ENCODE measurements at places on chromosomes 11 and 22.

DNA sequence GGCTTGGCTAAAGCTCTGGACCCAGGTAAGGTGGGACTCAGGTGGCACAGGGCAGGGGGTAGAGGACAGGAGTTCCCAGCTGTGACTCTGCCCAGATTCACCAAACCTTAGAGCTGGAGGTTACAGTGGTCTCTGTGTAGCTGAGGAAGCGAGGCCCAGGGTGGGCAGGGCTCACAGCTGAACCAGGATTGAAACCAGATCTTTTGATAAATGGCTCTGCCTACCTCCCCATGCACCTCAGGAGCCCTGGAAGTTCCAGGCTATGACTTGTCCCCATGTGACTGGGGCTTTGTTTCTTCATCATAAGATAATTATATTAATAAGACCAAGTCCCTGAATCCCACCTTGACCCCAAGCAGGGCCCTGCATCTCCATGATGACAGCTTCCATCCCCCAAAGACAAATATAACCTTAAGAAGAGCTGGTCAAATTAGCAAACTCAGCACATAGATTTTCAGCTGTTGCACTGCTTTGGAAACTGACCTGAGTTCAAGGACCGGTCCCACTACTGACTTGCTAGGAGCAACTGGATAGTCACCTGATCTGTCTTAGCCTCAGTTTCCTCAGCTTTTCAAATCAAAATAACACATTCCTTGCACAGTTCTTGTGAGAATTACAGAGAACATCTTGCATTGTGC is 21.3 kb upstream of the TSKU start:
- DNase-seq, result no peak

DNA sequence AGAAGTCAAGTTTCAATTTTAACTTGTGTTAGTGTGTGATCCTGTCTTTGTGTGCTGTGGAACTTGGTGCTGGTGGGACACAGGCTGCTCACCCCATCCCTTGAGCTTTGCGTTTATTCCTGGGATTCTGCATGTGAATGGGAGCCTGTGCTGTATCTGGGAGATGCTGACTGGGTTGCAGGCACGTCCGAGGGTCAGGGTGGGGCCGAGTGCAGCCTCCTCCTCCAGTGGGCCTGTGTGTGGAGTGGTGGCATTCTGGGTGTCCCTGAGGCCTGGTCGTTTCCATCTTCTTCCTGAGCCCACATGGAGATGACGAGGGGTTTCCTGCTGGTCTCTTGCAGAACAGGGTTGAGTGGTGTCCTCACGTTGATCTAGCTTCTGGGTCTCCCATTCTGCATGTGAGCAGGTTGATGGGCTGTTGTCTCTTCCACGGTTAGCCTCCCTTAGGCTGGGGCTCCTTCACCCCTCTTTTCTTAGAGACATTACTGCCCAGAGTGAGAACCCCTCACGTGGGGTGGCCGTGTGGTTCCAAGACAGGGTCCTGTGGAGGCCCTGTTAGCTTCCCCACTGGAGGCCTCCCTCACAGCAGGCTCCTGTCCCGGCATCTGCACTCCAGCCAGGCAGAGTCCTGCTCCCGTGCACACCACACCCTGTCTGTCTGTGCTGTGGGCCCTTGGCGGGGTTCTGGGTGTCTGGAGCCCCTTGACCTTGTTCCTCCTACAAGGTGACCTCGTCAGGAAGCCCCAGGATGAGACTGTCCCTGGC is 4.9 kb downstream of the PTDSS2 start:
- no peak for DNase-seq

GRCh38 chr11:117089685-117090084 is 8.5 kb downstream of the SIK3 start:
- DNase-seq, result no peak

DNA sequence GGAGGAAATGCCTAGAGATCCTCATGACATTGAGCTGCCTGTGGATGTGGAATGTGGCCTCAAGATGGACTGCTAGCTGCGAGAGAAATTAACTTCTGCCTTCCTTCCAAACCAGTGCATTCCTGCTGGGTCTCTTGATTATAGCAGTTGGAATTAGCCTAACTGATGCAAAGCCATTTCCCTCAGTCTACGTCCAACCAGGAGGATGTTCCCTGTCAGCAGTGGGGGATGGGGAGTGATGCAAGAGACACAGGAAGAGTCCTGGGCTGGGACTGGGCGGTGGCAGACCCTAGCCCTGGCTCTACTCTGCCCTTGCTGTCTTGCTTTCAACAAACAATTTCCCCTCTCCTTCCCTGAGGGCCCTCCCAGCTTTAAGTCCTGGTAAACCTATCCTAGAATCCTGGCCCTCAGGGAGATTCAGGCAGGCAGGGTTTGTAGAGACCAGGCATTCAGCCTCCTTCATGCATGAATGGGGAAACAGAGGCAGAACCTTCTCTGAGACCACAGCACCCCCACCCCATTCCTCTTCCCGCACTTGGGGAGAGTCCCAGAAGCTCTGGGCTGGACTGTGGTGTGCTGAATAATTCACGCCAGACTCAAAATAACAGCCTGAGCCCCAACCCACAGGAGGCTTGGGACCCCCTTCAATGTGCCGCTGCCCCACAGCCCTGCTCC is 17.0 kb downstream of the C11orf96 start:
- no peak for DNase-seq

DNA sequence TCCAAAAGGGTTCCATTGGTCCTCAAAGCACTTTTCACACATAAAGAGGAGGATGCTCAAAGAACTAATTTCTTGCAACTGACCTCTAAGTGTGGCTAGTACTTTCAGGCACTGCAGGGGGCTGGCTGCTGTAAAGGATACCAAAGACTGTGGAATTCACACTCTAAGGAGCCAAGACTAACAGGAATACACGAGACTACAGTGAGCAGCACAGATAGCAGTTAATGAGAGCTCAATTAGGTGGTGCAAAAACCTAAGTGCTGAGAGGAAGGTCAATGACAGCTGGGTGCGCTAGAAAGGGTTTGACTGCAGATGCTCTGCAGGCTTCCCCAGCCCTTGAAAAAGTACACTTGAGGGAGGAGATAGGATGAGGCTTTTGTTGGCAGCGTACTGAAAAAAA is 124.3 kb upstream of the NTM start:
- no peak for DNase-seq

DNA sequence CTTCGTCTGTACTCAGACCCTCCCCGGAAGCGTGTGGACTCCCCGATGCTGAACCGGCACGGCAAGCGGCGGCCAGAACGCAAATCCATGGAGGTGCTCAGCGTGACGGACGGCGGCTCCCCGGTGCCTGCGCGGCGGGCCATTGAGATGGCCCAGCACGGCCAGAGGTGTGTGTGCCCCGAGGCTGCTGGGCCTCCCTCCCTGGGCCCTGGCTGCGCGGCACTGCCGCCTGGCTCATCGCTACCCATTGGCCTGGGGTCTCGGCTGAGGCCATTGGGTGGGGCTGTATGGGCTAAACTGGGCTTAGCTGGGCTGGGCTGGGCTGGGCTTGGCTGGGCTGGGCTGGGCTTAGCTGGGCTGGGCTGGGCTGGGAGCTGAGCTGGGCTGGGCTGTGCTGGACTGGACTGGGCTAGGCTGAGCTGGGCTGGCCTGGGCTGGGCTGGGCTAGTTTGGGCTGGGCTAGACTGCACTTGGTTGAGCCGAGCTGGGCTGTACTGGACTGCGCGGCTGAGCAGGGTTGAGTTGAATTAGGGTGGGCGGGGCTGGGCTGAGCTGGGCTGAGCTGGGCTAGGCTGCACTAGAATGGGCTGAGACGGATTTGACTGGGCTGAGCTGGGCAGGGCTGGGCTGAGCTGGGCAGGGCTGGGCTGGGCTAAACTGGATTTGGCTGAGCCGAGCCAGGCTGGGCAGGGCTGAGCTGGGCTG is 40.7 kb downstream of the MOB2 start:
- DNase-seq, result no peak

- DNase-seq, result no peak
Measured at GRCh38 chr11:94521684-94522083, 9.4 kb downstream of the C11orf97 start.

- no peak for DNase-seq
Measured at GRCh38 chr22:48943567-48944432, 883.9 kb downstream of the BRD1 start.

GRCh38 chr11:67022341-67022933 is 497 bp upstream of the SYT12 start:
- no peak for DNase-seq

DNA sequence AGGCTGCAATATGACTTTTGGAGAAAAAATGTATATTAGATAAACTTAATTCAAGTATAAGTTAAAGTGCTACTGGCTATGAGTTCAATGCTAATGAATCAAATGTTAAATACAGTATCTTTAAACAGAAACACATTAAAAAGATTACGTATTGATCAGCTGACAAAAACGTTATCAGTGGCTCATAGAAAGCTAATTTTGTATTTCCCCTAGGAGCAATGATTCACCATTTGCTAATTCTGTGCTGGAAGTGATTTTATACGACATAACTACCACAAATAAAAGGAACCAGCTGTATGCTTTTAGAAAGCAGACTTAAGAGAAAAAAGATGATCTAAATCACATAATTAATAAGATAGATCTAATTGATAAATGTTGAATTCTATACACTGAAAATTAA is 43.6 kb downstream of the MRE11 start:
- no peak for DNase-seq

- no peak for DNase-seq
Measured at GRCh38 chr22:27228771-27229170, 571.4 kb downstream of the MIAT start.

- DNase-seq, result no peak
Measured at GRCh38 chr11:130213979-130214281, 54.3 kb downstream of the ST14 start.

DNA sequence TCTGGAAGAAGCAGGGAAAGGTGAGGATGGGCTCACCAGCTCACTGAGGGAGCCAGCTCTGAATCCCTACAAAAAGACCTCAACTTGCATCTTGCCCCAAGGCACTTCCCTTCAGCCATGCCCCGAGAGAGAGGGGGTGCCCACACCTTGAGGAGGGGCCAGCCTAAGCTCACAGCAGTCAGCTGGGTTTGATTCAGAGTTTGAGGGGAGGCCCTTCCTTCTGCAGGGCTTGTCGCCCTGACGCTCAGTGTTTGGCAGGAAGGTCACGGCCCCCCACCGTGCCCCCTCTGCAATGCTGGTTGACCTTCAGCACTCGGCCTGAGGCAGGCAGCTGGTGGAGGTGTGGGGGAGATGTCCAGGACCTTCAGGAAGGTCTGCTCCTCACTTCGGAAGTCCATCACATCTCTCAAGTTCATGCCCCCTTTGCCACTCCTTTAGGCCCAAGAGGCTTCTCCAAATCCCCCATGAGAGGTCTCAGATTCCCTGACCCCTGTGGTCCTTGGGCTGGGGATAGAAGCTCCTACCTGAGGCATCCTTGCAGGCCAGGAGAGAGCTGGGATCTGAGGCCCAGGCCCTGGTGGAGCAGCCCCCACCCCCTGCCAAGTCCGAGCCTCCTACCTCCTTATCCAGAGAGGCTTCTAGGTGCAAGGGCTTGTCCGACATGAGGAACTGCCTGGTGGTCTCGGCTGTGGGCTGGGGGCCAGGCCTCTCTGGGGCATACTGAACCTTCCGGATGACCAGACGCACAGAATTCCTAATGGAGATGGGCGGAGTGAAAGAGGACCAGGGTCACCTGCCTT is 37.6 kb downstream of the TPBGL start:
- DNase-seq, result no peak

GRCh38 chr11:35943713-35944502 is at the start of gene LDLRAD3:
Gene LDLRAD3, plus strand, starts transcription at chr11:35944062. Its CDS starts 37 bp downstream, at chr11:35944099.
- no peak for DNase-seq
